ENCODE measurements at places on chromosomes 13 and 19. TPM values are rescaled to one million over a fixed set of nuclear protein-coding genes. Genes with fewer than 3 reads are reported as not detected.

- DNase-seq = no peak
Measured at GRCh38 chr19:30870876-30871275, 478.4 kb downstream of the TSHZ3 start.

- no peak for DNase-seq
Measured at GRCh38 chr13:40158218-40158617, 502.8 kb downstream of the COG6 start.

- DNase-seq = no peak
Measured at GRCh38 chr13:35714121-35714520, 237.6 kb upstream of the MAB21L1 start.

Gene SCN1B
- total RNA-seq = 2.3 TPM

- peak; percentile 83 for DNase-seq
Measured at GRCh38 chr19:1853295-1854038, 5.2 kb upstream of the REXO1 start.

- no peak for DNase-seq
Measured at GRCh38 chr19:42158926-42159325, 26.7 kb upstream of the POU2F2 start.
